Mammary epithelial cell (primary cell): ENCODE measurements at places on chromosomes 11 and 22.
A peak's percentile ranks its signal among the peaks of the same experiment; 100 is the strongest.

DNA sequence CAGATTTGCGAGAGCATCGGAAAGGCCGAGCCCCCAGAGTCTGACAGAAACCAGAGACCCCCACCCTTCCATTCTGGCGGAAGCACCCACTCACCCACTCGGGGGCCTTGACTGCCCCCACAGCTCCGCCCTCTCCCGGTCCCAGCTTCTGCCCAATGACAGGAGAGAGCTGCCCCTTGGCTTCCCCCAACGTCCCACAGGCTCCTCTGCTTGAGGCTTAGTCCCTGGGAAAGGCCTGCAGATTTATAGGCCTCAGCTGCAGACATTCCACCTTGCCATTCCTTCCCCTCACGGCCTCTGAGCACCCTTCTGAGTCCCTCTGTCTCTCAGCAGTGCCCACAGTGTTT lies 125.0 kb upstream of the NCAM1 start:
- DNase-seq = no peak

GRCh38 chr11:107848345-107848744 lies 10.2 kb downstream of the SLC35F2 start:
- no peak for DNase-seq

GRCh38 chr11:121561240-121561639 lies 108.5 kb upstream of the SORL1-AS1 start:
- DNase-seq = no peak

DNA sequence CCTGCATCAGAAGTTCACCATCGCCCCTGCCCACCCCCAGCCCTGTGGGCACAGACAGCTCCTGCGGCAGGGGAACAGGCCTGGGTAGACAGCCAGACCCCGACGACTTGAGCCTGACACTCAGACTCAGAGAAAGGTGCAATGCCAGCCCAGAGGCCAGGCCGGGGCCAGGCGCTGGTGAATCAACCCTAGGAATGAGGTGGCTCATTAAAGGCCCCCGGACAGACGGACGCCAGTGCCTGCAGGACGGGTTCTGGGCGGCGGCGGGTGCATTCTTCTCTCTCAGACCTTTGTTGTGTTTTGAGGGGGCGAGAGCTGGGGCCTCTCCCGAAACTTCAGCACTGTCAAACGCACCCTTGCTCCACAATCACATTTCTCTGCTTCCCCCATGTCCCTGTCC lies 5.6 kb downstream of the OVOL1 start:
- peak; percentile 69 for DNase-seq
